Stimulated activated CD8-positive, alpha-beta memory T cell treated with anti-CD3 and anti-CD28 coated beads, Interleukin-15, amount 100 ng/mL, for 24 hours (primary cell): ENCODE measurements at places on chromosomes 11 and 22.
A peak's percentile ranks its signal among the peaks of the same experiment; 100 is the strongest.

DNA sequence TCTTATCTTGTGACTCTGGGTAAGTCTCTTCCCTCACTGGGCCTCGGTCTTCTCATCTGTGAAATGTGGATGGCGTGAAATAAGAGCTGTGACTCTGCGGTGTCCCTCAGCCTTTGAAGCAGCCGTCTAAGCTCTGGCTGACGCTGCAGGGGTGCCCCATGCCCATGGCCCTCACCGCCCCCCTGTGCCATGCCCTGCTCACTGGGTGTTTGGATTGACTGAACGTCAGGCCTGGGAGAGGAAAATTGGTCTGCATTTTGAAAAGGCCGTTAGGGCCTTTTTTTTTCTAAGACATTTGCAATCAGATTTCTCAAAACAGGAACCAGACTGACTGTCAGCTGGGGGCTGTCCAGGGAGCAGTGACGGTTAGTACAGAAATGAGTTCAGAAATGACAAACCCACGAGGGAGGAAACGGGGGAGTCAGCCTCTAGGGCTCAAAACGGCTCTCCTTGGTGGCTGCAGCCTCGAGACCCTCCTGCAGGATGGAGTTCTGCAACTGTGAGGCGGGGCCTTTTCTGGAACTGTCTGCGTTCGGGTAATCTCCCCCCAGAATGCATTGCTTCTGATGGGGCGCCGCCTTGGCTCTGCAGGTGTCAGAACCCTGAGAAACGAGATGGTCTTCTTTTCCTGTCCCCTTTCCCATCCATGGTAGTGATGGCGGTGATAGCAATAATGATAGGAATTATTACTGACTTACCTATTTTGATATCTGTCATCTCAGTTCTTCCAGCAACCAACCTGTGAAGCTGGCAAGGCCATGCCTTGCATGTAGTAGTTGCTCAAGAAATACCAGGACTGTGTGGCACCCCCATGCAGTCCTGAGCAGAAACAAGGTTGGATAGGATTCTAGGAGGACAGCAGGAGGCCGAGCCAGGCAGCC lies 2.0 kb downstream of the GRK2 start:
- DNase-seq = no peak

DNA sequence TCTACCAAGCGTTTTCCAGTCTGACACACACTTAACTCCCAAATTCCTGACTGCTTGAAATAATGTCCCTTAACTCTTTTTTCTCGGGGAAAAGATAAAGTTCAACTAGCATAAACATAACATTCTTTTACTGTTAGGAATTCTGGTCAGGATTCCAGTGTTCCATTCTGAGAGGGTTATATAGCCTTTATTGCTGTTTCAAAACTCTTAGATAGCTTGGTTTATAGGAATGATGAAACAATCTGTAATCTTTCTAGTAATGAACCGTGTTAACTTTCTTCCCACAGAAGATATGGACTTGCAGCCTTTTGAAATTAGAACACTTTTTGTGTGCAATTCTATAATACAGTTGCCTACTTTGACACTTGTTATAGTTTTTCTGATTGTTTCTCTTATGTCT lies 8.6 kb downstream of the REXO2 start:
- DNase-seq = no peak

DNA sequence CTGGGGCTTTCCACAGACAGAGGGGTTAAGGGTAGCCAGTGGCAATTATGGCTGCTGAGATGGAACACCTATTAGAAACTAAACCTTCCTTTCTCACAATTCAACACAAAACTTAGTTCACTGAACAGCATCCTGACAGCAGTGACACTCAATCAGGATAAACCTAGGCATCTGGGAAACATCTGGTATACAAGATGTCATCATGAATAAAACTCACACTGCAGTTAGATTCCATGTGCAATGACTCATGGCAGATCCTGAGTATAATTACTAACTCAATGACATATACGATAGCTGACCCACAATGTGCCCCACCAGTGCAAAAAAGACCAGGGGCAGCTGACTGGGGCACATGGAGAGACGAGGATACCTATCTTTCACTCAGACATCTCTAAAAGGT lies 17.7 kb downstream of the RBFOX2 start:
- no peak for DNase-seq

GRCh38 chr11:945986-946385 lies 20.3 kb downstream of the AP2A2 start:
- no peak for DNase-seq

DNA sequence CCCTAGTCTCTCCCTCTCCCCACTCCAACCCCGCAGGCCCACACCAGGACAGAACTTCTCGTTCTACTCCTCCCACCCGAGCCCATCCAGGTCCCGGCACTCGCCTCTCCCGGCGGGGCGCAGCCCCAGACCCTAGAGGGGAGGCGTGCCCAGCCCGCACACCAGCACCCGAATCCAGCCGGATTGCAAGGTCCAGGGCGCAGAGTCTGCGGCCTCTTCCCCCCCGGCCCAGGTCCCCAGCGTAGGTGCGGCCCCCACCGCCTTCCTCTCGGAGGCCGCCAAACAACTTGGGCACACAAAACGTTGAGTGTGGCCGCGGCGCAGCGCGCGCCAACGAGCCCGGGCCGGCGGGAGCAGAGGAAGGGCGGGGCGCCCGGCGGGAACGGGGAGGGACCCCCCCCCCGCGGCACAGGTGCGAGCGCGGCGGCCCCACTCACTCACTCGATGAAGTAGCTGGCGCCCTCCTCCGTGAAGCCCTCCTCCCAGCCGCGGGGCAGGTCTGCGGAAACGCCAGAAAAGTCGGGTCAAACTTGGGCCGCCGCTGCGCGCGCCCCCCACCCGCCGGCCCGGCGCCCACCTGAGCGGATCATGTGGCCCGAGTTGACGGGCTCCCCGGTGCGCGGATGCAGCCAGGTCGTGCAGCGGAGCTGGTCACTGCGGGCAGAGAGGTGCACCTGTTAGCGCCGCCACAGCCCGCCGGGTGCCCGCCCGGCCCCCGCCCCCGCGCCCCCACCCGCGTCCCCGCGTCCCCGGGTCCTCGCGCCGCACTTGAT lies 480 bp downstream of the PLEKHA7 start:
- DNase-seq = peak; percentile 14

DNA sequence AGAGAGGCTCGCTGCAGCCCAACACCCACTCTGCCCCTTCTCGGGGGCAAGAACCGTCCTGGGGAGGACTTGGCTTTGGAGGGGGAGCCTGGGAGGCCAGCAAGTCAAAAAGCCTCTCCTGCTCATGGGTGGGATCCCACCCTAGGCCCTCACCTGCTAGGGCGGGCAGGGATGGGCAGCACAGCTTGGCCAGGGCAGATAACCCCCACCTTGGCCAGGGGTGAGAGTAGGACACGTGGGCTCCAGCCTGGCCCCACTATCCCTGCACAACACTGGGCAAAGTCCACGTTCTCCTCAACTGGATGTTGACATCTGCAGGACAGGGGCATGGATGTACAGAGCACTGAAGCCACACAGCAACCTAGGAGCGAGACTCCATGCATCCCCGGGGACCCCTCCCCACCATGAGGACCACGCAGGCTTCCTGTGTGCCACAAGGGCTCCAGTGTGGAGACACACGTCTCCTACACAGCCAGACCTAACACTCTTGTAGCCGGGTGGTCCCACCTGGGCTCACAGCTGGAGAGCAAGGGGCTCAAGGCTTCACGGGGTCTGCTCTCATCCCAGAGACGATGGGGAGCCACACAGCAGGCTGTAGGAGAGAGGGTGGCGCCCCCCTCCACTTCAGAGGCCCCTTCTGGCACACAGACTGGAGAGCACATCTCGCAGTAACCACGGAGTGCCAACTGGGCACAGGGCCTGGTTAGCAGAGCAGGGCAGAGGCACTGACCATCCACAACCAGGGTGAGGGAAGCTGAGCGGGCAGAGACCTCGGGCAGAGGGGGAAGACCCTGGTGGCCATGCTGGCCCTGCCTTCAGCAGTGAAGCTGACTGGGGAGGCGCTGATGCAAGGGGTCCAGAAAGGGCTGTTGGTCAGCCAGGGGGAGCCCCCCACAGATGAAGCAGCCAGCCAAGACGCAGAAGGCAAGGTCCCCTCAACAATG lies 171.1 kb downstream of the CRYBB2 start:
- DNase-seq = no peak

DNA sequence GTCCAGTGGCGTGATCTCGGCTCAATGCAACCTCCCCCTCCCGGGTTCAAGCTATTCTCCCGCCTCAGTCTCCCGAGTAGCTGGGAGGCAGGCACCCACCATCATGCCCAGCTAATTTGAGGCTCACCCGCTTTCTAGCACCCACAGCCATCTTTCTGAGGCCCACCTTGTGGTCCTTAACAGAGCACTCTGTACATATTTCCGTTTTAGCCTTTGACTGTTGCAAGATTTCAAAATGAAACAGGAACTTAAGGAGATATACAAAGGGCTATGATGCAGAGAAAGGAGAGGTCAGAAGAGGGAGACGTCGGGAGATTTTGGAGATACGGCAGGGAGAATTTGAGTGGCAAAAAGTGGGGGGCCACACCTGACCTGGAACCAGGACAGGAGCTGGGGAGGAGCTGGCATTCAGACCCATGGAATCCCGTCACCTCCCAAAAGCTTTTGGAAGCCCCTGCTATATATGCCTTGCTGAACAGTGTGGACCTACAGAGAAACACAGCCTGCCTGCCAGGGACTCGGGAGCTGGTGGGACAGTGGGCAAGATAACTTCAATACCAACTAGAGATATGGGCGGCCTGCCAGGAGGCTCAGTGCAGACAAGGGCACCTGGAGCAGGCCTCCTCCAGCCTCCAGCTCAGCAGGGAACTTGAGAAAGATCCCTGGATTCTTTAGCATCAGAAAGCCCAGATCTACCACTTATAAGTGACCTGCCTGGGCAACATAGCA lies 8.0 kb upstream of the CLCF1 start:
- no peak for DNase-seq

- no peak for DNase-seq
Measured at GRCh38 chr11:116119158-116119557, 614.9 kb upstream of the CADM1 start.

DNA sequence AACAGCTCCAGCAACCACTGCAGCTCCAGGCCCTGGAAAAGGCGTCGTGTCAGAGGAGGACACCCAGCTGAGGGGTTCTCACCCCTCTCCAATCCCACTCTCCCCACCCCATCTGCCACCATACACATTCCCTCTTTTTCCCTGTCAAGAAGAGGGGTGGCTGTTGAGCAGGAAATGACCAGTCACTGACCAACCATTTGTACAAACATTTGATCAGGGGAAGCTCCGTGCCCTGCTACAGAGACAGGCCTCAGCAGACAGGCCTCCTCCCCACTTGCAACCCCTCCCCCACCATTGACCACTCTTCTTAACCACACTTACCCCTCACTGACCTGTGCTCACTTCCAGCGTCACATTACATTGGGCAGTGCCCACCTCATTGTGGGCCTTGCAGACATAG lies 2.3 kb upstream of the VSIG2 start:
- DNase-seq = no peak

DNA sequence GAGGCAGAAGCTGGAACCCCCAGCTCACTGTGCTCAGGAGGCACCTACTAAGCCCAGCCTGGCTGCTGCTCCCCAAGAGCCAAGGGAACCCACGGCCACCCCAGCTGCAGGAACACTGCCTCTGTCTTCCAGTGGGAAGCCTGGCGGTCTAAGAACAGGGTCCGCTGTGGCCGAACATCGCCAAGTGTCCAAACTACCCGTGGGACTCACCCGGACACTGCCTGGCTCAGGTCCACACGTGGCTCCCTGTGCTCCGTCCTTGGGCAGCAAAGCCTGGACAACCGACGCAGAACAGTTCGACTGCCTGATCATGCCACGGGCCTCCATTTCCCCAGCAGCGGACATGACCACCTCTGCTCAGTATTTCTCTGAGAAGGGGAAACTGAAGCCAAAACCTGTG lies 747.0 kb downstream of the BRD1 start:
- DNase-seq = no peak

GRCh38 chr22:29079218-29079901 lies 6.5 kb downstream of the KREMEN1 start:
- no peak for DNase-seq

DNA sequence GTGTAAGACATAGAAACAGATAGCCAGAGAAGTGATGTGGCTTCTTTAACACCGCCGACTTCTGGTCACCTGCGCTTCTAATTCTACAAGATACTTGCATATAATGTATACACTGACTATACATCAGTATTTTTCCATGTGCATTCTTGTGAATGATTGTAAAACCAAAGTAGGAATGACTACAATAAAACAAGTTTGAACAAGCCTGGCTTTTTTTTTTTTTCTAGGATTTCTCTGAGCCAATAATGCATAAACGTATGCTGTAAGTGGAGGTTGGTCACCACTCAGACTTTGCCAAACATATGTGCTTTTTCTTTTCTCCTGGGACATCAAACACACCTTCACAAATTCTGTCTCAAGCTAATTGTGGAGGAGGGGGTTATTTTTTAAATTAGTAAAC lies 237.8 kb upstream of the KIRREL3 start:
- no peak for DNase-seq

GRCh38 chr11:34909415-34909814 lies 6.8 kb downstream of the APIP start:
- no peak for DNase-seq

GRCh38 chr22:46119729-46120419 lies 30.5 kb upstream of the PPARA start:
- DNase-seq = no peak

- DNase-seq = no peak
Measured at GRCh38 chr11:115263799-115264656, 240.2 kb downstream of the CADM1 start.

- no peak for DNase-seq
Measured at GRCh38 chr11:61168042-61168688, 6.9 kb upstream of the VPS37C start.

DNA sequence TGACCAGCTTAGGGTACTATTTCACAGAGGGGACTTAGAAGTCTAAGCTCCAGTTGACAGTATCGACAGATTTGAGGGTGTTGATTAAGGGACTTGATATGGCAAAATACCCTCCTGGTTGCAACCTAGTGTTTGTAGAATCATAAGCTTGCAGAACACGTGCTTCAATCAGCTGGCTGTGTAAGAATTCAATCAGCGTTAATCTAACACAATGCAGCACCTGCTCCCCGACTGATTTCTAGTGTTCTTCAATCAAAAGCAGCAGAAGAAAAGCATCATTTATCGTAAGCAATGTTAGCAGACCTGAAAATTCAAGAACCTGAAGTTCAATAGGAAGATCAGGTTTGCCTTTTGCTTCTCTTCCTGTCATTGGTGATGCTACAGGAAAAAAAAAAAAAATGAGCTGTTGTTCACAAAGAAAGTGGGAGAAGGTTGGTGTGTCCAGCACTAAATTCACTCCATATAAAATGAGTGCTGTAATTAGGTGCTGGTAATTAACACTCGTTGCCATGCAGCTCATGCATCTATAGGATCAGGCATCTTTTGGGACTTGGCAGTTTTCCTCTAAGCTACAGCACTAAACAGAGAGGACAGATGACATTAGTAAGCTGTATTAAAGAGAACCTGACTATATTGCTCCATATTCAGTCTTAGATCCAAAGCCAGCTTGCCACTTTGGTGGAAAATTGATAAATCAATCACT lies 840.3 kb downstream of the OPCML start:
- DNase-seq = no peak

GRCh38 chr11:15586741-15587473 lies 472.2 kb downstream of the INSC start:
- DNase-seq = no peak

GRCh38 chr22:40238425-40239344 lies 61.0 kb downstream of the TNRC6B start:
- no peak for DNase-seq

GRCh38 chr22:32572741-32573500 lies 98.3 kb downstream of the FBXO7 start:
- DNase-seq = no peak
